ENCODE measurements at places on chromosomes 2 and 18.

DNA sequence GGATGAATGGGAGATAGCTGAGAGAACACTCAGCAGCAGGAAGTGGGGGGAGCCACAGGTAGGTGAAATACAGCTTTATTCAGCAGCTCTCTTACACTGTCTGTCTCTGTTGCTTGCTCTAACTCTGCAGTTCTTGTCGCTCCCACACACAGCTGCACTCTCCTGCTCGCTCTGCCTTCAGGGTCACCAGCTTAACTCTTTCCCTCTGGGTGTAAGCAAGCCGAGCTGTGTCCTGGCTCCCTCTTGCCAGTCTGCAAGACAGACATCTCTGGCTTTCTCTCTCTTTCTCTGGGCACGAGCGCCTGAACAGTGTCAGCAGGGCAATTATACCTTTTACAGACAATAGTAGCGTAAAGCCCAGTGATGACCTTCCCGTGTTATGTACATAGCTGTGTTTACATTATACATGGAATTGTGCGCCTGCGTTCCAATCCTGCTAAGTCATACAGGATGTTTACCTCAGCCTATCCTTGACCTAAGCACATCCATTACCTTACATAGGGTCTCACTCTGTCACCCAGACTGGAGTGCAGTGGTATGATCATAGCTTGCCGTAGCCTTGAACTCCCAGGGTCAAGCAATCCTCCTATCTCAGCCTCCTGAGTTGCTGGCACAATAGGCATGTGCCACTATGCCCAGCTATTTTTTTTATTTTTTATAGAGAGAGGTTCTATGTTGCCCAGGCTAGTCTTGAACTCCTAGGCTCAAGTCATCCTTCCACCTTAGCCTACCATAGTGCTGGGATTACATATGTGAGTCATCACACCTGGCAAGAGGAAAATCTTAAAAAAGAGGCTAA lies 57.8 kb upstream of the CHN1 start:
- DNase-seq = no peak

DNA sequence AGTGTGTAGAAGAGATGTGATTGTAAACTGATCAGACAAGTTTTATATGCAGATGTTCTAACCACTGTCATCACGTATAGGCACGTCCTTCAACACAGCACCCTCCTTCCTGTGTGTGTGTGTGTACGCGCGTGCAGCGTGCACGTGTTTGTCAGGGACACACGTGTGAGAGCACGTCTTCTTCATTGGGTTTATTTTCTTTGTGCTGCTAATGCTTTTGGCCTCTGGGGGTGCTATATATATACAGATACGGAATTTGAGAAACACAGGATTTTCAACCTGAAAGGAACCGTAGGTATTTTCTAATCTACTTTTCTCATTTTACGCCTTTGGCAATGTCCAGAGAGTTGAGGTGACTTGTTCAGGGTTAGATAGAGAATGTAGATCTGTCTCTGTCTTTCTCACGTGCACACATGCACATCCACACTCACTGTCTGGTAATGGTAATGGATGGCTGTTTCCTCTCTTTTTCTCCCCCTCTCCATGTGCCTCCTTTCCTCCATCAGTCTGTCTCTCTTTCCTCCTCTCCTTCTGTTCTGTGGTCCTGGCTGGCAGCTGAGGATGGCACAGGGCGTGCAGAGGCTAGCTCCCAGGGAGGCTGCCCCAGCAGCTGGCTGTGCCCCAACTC lies 13.4 kb upstream of the CELF4 start:
- DNase-seq = no peak

- DNase-seq = no peak
Observed at GRCh38 chr2:100281521-100282438, 40.5 kb downstream of the LONRF2 start.

GRCh38 chr2:76599732-76600368 lies 889.1 kb upstream of the GCFC2 start:
- DNase-seq = peak; percentile 71

GRCh38 chr18:51110073-51110797 lies 80.2 kb downstream of the SMAD4 start:
- DNase-seq = peak; percentile 98

DNA sequence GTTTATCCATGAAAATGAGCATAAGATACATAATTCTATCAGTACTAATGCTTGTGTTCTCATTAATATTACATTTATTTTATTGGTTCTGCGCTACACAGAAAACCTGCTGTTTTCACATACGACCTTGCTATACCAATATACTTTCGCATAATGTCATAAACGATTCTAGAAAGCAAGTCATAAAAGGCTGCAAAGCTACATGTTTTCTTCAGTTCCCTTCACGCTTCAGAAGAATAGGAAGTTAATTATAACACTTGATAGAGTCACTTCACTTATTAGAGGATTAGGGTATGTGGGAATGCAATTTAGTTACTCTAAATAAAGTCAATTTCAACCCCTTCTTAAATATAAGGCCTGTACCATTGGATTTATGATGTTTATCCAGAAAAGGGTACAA lies 29.0 kb downstream of the PSME4 start:
- no peak for DNase-seq

DNA sequence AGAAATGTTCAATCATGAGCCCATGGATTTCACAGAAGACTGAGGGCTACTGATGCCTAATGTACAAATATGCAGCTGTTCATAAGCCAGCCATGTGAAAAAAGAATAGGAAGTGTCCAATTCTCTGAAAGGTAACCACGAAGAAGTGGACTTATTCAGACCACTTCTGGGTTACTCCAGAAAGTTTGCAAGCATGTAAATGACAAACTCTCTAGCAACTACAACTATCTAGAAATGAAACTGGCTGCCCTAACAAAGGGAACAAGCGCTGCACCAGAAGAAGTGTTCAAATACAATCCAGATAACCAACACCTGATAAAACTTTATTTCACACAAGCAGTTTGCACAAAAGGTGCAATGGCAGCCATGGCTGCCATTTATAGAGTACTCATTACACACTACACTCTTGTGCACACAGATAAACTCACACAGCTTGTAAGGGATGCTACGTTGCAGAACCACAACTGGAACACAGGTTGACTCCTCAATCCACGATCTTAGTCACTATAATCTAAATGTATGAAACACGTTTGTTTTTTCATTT lies 13.9 kb downstream of the MBOAT2 start:
- no peak for DNase-seq

DNA sequence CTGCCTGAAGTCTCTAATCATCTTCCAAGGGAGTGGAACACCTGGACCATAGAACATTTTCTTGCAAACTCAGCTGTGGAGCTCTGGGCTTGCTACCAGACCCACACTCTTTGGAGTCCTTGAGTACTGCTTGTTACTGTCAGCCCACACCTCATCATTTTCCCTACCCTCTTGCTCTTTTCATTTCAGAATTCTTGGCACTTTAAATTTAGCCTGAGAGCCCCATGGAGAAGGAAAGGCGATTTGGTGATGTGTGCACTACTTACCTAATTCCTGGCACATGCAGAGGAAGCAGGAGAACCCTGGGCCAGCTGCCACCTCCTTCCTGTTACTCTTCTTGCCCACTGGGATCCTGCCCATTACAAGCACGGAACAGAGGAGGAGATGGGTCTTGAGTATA lies 31.7 kb downstream of the TMEM178A start:
- DNase-seq = no peak

DNA sequence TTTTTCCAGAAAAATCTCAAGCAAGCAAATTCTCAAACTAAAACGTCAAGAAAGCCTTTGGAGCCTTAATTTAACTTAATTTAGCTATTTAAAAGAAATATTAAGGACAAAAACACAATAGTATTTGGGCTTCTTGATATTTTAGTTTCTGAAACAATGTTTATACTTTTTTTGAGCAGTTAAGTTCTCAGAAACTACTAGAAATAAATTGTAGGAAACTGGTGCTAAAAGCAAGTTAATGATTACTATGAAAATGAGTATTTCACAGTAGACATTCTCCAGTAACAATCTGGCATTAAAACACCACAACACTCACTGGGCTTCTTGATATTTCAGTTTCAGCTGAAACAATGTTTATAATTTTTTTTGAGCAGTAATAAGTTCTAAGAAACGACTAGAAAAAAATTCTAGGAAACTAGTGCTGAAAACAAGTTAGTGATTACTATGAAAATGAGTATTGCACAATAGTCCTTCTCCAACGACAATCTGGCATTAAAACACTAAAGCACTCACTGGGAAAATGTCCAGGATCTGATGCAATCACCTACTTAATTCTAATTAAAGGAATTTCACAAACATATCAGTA lies 45.1 kb downstream of the TRAK2 start:
- DNase-seq = no peak

DNA sequence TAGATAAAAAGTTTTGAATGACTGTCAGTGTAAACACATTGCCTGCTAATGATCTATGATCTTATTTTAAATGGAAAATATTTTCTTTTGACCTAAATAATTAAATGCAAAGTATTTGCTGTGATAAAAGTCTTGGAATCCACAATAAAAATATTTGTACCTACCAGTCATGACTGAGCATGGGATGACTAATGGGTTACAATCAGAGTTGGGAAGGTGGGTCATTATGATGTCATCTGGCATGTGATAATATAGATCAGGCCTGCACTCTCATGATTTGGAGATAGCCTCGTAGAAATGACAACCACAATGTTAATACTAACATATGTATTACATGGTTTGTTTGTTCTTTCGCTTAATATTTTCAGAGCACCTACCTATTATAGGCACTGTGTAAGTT lies 848.8 kb upstream of the KLHL29 start:
- no peak for DNase-seq

Data from H1 (cell line).